ENCODE measurements at places on chromosomes 6 and 20.

DNA sequence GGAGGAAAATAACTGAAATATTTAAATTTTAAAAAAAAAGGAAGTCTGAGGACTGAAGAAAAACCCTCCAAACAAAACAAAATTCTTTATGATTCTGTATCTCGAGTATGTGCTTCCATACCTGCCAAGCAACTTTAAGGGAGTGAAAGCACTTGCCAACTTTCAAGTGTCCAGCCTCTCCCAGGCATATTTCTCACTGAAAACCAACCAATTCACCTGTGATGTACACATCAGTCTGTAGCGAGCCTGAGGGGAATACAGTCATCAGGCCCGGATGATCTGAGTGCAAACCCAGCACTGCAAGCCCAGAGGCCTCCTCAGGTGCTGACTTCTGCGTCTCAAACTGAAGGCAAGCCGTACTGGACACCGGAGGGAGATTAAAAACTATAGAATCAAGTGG, 164.8 kb upstream of the NT5E start:
- DNase-seq: no peak

GRCh38 chr20:20051767-20052073, 546 bp downstream of the CRNKL1 start:
- no peak for DNase-seq

GRCh38 chr6:34522761-34523160, 33.4 kb downstream of the SPDEF start:
- DNase-seq: no peak

DNA sequence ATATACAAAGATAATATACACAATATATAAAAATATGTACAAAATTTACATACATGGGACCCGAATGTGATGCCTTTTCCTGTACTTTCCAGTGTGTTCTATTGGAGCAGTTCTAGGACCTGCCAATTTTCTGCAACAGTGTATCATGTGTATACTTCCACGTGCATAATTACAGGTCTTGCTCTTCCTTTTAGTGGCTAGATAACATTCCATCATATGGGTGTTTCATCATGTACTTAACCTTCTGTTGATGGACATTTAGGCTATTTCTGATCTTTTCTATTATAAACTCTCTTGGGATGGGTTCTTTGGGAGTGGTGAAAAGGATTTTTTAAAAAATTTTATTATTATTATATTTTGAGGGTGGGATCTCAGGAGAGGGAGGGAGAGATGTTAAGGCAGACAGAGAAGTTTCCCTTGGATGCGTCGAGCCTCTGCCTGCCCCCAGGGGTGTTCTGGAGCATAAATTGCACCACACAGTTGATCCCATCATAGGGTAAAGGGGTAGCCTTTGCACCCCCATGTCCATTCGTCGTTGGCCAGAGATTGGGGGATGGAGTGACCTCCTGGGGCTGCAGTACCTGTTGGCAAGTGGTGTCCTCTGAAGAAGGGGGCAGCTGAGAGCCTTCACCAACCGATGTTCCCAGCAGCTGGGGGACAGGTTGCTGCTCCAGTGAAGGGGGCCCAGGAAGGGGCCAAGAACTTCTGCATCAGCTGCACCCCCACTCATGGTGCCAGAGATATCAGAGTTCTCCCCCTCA, 110.3 kb downstream of the TOX2 start:
- DNase-seq: no peak

DNA sequence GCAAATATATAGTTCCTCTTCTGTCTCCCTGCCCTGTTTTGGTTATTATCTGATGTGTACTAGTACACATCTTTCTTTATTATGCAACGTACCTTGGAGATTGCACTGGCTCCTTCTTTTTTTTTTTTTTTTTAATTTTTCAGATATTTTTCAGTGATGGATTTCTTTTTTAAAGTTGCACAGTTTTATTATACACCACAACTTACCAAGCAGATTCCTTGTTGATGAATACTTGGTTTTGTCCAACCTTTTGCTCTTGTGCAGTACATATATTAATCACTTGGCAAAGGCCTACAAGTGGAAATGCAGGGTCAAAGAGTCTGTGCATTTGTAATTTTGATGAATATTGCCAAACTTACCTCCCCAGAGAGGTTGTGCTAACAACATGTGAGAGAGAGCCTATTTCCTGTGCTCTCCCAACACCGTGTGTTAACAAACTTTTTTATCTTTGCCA, 50.1 kb upstream of the RNF24 start:
- peak; percentile 99 for DNase-seq

GRCh38 chr6:126660376-126660775, 320.5 kb downstream of the CENPW start:
- DNase-seq: no peak

- DNase-seq: no peak
Measured at GRCh38 chr20:32189691-32190615, 17.6 kb downstream of the PLAGL2 start.

DNA sequence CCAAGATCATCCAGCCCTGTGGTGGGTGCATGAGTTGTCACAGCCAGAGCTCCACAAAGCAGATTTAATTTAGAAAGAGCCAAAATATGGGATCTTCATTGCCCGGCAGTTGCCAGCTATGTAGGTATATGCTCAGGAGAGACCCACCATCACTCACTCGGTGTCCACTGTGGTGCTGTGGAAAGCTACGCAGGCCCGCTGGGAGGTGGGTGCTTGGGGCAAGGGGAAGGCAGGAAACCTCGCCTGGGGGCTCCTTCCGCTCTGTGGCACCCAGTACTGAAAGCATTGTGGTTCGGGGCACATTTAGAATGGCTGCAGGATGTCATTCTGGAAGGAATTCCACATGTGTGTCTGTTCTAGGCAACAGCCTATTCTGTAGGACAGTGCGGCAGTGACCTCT, 259.9 kb downstream of the TAF4 start:
- DNase-seq: no peak

GRCh38 chr20:45410887-45411286, 2.8 kb downstream of the DBNDD2 start:
- no peak for DNase-seq

GRCh38 chr20:54345301-54345724, 130.1 kb upstream of the DOK5 start:
- peak; percentile 54 for DNase-seq

DNA sequence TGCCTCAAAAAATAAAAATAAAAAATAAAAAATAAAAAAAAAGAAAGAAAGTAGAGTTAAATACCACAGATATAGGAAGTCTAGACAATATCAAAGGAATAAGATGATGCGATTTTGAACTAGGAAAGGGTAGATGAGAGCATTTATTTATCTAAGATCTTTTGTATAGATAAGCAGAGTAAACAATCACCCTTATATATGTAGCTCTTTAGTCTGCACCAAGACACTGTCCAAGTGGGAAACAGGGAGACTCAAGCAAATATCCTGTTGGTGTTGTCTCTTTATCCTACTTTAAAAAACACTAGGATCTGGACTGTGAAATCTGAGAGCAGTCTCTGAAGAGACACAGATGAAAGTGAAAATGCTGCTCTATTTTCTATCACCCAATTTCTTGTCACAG, 587.0 kb upstream of the FLRT3 start:
- DNase-seq: no peak

DNA sequence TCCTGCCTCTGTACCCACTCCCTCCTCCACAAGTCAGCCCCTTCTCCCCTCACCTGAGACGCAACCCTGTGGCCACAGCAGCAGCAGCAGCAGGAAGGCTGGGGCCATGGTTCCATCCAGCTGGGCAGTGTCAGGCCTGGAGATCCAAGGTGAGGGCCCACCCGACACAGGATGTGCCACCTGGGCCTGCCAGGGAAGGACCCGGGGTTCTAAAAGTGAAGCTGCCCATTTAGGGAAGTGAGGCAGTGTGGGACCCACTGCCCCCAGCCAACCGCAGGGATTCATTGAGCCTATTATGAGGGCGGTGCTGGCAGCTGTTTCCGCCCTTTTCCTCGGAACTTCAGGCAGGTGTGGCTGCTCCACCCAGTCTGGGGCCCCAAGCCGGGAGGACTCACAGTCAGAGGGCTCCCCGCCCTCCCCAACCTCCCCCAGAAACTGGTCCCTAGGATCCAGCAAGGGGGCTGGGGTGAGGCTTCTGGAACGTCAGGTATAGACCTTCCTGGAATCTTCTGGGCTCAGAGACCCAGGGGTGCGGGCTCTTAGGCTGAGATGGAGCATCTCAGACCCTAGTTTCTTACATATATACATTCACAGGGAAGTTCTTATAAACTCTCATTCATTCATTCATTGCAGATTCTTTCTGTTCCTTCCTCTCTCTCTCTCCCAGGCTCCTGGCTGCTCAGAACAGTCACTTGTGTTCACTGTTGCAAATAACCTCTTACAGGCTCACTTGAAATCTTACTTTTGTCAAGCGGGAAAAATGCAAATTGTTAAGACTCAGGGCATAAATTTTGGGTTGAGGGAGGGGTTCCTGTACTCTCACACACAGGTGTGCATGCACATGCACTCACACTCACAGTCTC, at the start of gene TREML2:
TREML2 (minus strand) TSS at position 249 of the 863 bp plus-strand sequence; CDS start at position 108, 141 bp downstream.
- no peak for DNase-seq

DNA sequence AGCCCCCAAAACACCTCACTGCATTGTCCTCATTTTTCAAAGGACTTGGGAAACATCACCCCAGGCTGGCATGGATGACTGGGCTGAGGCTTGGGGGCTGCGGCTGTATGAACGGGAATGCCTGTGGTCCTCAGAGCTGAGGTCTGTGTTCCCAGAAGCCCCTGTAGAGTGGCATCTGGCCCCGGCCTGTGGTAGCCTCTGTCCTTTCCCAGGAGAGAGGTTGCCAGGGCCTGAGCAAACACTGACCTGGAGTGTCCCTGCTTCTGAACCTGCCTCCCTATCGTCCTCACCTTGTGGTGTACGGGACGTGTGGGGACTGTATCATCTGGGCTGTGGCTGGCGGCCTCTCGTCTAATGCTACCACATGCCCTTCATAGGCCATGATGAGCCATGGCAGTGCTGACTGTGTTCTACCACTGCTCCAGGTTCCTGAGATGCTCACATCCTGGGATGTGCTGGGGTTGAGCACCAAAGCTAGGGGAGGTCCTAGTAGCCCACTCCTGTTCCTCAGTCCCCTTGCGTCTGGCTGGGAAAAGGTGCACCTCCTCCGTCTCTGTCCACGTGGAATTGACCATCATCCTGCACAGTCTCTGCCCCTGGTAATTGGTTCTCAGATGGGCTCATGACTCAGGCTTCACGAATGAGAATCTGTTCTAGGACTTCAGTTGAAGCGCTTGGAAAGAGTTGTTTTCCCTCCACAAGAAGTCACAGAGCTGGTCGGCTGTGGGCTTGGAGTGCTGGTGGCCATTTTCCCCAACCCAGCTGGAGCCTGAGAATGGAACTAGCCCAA, 27.6 kb downstream of the PHACTR3 start:
- DNase-seq: no peak

DNA sequence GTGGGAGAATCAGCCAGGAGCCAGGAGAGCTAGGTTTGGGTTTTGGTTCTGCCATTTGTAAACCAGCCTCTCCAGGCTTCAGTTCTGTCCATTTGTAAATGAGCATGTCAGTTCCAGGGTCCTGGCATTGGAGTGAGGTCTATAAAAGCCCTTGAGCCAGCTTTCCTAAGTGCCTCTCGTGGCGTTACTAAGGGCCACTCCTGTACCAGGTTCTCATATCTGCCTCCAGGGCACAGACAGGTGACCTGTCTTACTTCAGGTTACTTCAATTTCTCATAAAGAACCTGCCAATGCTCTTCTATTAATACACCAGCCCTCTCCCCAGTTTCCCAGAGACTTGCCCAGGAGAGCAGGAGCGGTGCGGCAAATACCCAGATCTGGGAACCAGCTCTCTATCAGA, 101.9 kb downstream of the VEGFA start:
- no peak for DNase-seq

Data from skeletal muscle cell (primary cell).